ENCODE measurements at places on chromosomes 4 and X.
A peak's percentile ranks its signal among the peaks of the same experiment; 100 is the strongest.

DNA sequence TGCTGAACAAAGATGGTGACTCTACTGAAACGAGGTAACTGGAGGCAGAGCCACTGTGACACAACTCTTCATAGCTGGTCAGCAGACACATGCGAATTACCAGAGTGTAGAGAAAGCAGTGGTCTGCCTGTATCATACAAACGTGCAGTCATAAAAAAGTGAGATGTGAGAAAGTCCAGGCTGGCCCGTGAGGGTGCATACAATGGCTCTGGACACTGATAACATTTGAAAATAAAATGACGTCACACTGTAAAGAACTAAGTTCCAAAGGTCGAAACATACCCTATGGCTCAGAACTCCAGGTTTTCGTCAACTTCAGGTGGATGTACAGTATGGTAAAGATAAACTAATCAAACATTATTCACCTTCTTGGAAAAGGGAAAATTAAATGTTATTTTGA is 95.7 kb downstream of the SHISA3 start:
- DNase-seq: peak; percentile 4

GRCh38 chr4:173257732-173258717 is 76.1 kb downstream of the HMGB2 start:
- no peak for DNase-seq

- no peak for DNase-seq
Measured at GRCh38 chr4:38313175-38313574, 350.8 kb upstream of the KLF3 start.

DNA sequence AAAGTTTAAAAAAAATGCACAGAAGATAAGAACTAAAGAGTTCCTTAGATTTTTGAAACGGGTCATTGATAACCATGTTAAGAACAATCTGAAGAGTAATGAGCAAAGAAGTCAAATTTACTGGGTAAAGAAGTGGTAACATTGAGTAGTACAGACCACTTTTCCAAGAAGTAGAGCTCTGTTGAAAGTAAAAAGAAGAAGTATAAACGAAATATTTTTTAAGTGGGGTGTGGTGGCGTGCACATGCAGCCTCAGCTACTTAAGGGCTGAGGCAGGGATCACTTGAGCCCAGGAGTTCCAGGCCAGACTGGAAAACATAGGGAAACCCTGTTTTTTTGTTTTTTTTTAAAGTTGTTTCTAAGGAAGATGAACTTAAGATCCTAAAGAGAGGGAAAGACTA is 68.5 kb downstream of the UBA6 start:
- no peak for DNase-seq

GRCh38 chrX:125295337-125295736 is 24.3 kb upstream of the TEX13C start:
- no peak for DNase-seq

DNA sequence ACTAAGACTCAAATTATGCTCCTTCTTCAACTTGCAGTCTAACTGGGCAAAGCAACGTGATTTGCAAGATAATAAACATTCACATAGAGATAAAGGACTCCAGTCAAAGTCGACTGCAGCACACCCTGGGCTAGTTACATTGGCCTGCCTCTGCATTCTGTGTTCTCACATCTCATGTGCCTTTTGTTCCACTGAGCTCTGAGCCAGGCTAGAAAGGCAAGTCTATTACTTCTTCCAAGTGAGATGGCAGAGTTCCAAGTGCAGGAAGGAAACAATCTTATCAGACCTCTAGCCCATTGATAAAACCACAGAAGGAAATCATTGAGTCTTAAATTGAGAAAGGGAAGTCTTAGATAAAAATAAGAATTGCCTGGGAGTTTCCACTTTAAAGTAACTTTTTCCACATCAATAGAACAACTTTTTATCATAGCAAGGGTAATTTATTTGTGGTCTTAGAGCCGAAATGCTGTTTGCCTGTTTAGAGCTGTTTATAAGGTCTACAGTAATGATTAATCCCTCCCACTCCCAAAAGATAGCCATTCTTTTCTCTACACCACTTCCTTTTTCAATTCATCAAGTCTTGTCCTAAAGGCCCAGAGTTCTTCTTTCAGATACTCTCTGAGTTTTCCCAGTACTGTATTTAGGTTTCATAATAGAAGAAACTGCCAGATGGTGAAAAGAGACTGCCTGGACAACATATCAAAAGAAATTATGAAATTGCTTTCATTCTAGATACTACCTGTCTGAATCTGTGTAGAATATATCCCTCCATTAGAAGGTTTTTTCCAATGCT is 200.2 kb downstream of the GUCY2F start:
- DNase-seq: no peak

DNA sequence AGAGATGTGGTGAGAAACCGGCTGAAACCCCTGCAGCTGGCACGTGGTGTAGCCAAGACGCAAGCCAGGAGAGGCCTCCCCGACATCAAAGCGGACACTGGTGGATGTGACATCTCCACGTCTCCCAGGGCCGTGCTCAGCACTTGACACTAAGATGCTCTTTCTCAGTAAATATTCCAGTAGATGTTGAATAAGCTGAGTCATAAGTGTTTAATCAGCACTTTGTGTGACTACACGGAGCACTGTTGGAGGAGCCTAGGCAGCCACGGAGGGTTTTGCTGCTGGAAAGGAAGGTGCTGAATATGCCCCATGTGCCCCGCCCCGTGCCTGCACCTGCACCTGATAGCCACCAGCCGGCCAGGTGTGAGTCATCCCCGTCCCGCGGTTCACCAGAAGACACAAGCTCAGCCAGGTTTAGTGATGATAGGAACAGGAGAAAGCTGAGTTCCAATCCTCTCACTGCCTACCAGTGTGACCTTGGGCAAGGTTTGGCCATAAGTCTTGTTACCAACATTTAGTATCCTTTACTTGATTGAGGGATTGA is 29.0 kb upstream of the C4orf50 start:
- DNase-seq: no peak

- DNase-seq: no peak
Measured at GRCh38 chr4:37745946-37746345, 59.8 kb upstream of the RELL1 start.

DNA sequence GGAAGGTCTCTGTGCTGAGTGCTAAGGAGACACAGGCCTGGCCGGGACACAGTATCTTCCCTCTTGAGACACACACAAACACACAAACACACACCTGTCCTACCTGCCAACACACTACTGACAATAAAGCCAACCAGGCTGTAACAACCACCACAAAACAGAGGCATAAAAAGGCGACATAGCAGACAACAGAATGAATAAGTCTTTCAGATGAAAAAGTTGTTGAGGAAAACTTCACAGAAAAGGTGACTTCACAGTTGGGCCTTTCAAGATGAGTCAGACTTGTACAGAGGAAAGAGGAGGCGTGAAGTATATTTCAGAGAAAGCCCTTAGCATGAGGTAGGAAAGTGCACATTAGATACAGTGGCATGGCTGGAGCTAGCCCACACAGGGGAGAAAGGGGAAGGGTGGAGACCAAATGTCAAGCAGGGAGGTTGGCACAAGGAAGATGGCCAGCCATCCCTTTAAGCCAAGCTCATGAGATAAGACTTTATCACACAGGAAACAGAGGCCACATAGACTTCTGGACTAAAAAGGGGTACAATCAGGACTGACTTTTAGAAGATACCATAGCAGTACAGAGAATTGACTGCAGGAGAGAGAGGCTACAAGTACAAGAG is 54.0 kb downstream of the SLC9A7 start:
- DNase-seq: no peak

GRCh38 chr4:142095886-142096605 is 459.7 kb downstream of the IL15 start:
- DNase-seq: no peak

GRCh38 chr4:43716721-43717395 is 731.8 kb downstream of the KCTD8 start:
- DNase-seq: no peak

GRCh38 chr4:100069207-100069606 is 119.1 kb upstream of the H2AZ1 start:
- no peak for DNase-seq

DNA sequence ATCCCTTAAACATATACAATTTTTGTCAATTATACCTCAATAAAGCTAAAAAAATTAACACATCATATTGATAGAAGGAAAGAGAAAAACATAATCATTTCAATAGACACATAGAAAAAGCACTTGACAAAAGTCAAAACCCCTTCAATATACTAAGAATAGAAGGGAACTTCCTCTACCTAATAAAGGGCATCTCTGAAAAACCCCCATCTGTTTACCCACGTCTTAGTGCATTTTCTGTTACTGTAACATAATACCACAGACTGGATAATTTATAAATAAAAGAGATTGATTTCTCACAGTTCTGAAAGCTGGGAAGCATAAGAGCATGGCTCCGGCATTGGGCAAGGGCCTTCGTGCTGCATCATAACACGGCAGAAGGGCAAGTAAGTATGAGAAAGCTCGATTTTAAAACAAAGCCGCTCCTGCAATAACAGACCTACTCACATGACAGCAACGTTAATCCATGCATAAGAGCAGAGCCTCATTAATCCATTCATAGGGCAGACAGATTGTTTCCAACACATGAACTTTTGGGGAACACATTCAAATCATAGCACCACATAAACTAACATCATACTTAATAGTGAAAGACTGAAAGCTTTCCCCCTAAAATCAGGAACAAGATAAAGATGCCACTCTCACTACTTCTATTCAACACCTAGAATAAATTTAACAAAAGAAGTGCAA is 15.7 kb downstream of the STEEP1 start:
- DNase-seq: no peak

DNA sequence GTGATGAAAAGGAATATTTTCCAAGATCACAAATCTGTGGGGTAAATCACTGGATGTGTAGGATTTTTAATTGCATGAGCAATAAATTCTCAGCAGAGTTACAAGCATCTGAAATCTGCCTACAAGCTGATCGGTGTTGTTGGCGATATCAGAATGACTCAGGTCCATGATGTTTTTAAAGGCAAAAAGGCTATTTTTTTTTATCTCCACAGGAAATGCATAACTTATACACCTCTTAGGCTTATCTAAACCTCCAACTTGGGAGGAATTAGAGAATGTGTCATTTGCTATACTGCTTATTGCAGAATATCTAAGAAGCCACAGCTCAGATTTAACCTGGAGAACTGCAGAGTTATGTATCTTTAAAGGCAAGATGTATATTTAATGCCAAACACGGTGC is 61.6 kb downstream of the KIT start:
- no peak for DNase-seq

Data from HuH-7.5 (cell line).